ENCODE measurements at places on chromosomes 6 and 20.

DNA sequence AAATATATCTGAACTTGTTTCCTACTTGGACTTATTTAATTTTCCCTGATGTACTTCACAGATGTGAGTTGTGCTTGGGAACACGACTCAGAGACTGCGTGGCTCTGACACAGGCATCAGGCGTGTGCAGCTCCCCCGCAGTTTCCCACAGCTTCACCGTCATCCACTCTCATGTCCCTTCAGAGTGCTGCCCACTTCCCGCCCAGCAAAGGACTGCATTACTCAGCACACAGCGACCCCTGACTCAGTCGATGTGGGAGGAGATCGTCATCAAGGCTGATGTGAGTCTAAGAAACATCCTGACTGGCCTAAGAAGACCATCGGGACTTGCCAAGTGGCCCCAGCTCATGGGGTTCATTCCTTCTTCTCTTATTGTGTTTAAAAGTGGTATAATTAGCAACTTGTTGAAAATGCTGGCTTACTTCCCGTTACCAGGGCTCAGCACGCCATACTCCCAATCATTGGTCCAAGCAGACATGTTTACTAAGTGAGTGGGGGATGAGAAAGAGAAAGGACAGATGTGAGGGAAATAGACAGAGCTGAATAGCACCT is 539.4 kb upstream of the JARID2 start:
- DNase-seq = no peak

DNA sequence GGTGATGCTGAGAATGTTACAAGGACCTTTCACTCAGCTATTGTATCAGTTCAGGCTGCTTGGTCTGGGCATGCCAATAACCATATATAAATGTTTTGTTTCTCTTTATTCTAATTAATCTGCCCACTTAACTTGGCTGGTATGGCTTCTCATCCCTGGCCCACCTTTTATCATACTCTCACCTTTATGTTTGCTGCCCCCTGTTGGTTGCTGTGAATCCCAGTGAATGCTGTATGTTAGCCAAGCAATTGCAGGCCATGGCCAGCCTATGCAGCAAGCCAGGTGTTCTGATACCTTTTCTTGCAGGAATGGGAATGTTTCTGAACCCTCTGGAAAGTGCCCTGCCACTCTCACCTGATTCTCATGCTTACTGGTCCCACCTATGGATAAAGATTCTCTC is 54.6 kb downstream of the PCSK2 start:
- no peak for DNase-seq

DNA sequence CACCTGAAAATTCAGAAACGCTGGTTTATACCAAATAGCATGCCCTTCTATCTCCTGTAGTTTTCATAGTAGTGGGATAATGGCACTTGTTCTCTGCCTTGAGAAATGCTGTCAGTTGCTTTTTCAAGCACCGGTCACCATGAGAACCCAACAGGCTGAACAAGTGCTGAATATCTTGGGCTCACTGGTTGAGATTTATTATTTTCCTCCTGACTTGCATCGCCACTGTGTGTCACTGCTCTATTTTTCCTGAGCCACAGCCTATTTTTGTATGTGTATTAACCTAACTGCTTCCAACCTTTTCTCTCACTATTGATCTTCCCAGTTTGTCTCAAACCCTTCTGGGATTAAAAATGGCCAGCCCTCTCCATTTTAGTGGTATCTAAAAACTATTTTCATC is 71.9 kb downstream of the OPN5 start:
- DNase-seq = peak; percentile 16

DNA sequence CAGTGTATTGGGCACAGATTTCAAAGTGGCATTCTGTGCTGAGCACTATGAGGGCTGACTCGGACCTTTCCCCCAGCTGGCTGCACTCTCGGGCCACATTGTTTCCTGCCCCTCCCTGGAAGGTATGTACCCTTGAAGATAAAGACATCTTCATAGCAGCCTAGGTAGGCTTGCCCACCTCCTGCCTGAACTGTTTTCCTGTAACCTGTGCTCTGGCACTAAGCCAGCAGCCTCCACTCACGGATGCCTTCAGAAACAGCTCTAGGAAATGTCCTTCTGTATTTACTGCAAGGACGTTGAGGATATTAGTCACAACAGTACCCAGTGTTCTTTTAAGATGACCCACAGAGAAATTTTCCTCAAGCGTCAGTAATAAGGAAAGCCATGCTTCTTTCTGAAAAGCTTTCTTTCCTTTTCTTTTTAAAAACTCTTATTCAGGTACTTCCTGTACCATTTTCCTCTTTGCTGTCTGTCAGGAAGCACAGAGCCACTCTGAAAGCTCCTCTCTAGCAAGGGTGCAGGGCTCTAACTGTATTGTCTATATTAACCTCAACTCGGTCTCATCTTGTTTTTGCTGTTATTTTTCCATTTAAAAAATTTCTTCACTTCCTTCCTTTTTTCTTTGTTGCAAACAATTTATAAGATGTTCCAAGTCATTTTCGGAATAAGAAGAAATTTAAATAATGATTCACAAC is 43.5 kb downstream of the TTI1 start:
- no peak for DNase-seq

DNA sequence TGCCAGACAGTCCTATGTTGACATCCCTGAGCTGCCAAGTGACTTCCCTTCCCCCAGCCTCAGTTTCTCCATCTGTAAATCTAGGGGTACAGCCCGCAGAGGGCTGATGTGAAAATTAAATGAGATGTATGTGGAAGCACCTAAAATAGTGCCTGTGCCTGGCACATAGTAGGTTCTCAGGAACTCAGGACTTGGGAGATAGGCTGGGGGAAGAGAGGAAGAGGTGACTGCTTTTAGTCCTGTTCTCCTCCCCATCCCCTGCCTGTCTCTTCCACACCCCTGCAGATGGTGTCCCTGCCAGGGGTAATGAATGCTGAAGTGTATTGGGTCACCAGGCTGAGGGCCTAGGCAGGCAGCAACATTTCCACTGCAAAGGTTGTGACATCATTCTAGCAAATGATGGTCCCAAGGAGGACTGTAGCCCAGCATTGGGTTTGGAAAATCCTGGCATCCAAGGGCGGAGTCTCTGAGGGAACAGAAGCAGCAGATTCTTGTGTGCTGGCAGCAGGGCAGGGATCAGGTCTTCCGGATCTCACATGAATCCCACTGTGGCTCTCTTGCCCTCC is 1.8 kb downstream of the SNPH start:
- no peak for DNase-seq

DNA sequence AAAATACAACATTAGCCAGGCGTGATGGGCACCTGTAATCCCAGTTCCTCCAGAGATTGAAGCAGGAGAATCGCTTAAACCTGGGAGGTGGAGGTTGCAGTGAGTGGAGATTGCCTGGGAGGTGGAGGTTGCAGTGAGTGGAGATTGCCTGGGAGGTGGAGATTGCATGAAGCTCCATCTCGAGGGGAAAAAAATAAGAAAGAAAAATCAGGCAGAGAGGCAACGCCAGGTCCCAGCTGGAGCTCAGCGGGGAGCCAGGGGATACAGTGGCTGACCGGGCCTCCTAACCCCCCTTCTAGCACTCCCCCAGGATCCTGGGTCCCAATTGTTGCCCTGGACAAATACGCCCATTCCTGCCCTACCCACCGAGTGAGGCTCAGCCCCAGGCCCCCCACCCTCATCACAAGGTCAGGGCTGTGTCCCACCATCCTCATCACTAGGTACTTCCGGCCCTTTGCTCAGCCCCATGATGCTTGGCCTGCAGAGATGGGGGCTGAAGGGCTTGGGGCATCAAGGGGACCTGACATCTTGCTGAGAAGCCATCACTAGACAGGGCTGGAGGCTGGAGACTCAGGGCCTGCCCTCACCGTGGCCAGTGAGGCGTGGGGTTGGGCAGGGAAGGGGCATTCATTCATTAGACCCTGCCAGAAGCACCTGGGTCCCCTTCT is 1.9 kb downstream of the OGFR start:
- no peak for DNase-seq

DNA sequence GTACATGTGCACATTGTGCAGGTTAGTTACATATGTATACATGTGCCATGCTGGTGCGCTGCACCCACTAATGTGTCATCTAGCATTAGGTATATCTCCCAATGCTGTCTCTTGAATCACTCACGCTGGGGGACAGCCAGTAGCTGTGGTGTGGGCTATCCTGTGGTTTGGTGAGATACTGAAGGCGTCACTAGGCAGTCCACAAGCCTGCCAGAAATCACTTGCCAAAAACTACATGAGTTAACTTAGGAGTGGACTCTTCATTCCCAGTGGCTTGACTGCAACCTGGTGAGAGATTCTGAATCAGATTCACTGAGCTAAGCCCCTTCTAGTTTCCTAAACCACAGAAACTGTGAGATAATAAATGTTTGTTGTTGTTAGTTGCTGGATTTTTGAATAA is 191.3 kb downstream of the TSHZ2 start:
- no peak for DNase-seq

DNA sequence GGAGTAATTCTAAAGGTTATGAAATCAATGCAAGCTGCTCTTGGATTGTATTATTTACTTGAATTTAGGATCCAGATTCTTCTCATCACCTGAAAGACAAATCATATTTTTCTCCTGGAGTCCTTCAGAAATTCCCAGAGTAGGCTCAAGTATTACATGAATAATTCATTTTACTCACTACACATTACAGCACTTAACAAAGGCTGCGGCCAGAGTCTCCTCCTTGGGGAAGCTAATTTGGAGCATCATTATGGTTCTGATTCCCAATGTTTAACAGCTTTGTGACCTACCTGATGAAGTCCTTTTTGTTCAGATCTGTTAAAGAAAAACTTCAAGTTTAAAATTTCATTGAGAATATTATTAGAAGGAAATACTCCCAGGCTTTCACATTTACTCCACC is 28.7 kb downstream of the GRIK2 start:
- DNase-seq = no peak

GRCh38 chr6:79613912-79614311 is 17.2 kb upstream of the SH3BGRL2 start:
- no peak for DNase-seq

- DNase-seq = peak; percentile 35
These were observed 688 bp downstream of the COMMD7 start for GRCh38 chr20:32742322-32743236.

GRCh38 chr6:79421707-79422484 is 115.3 kb downstream of the LCA5 start:
- DNase-seq = peak; percentile 89

- no peak for DNase-seq
These were observed 49.8 kb downstream of the MYH7B start for GRCh38 chr20:35005463-35005961.

- peak; percentile 62 for DNase-seq
These were observed 4.3 kb downstream of the PPP1R11 start for GRCh38 chr6:30071081-30071818.

DNA sequence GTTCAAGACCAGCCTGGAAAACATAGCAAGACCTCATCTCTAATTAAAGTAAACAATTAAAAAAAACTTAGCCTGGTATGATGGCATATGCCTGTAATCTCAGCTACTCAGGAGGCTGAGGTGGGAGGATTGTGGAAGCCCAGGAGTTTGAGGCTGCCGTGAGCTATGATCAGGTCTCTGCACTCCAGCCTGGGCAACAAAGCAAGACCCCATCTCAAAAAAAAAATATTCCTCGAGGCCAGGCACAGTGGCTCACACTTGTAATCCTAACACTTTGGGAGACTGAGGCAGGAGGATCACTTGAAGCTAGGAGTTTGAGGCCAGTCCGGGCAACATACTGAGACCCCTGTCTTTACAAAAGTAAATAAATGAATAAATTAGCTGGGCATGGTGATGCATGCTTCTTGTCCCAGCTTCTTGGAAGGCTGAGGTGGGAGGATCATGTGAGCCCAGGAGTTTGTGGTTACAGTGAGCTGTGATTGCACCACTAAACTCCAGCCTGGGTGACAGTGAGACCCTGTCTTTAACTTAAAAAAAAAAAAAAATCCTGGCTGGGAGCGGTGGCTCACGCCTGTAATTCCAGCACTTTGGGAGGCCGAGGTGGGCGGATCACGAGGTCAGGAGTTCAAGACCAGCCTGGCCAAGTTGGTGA is 9.3 kb upstream of the C2 start:
- no peak for DNase-seq

DNA sequence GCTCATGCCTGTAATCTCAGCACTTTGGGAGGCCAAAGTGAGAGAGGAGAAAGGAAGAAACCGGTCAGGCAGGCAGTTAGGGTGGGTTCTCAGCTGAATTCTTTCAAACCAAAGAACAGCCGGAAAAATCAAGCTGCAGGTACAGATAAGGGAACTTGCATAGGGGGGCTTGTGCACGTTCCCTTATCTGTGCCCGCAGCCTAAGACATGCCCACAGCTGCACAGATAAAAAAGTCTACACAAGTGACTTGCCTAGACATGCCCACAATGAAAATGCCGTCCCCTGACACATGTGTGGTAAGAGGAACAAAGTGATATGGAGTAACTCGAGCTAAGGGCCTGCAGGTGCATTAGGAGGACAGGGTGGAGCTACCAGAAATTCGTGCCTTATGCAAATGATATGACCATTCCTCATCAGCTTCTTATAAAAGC is 175.8 kb upstream of the SALL4 start:
- DNase-seq = no peak

GRCh38 chr6:11563793-11564192 is 26.2 kb downstream of the TMEM170B start:
- no peak for DNase-seq

- DNase-seq = peak; percentile 94
These were observed 494.7 kb upstream of the MAP3K7 start for GRCh38 chr6:91081452-91082067.

DNA sequence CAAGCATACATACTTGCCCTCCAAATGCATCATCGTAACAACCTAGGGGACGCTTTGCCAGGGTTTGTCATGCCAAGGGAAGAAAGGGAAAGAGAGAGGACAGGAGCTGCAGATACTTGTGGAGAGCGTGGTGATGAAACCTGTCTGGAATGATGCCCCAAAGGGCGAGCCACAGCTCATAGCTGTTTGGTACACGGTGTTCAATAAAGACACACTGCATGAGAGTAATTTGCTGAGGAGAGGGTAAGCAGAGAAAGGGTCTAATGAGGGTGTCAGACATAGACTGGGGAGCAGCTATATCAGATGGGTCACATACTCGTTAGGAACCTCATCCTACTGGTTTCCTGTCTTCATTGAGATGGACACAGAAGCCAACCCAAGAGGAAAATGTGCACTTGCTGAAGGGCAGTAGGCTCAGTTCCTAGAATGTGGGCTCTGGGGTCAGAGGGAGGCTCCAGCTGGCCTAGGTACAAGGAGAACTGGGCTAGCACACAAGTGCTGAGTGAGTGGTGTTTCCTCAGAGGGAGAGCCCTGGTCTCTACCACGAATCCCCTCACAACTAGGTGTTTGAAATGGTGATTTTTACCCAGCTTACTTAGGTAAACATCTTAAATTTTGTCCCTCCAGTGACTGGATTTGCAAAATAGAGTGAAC is 5.2 kb upstream of the FOXO3 start:
- no peak for DNase-seq

DNA sequence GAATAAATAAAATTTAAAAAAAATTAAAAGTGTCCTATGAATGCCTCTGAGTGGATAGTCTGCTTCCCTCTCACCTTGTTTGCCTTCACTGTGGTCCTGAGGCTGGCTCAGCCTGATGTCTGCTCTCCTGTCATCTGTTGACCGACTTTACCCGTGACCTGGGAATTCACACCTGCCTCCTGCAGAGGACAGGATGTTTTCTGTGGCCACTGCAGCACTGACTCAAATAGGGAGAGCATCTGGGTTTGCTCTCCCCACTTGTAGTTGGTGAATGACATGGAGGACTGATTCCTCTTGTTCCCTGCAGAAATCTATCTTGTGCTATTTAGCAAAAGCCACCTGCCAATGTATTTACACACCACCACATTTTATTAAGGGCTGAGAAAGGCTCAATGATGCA is 52.4 kb upstream of the ERVFRD-1 start:
- DNase-seq = no peak

- DNase-seq = no peak
These were observed 219.6 kb downstream of the TAF4 start for GRCh38 chr20:61846074-61846473.
